NCI-H2029 (cell line): ENCODE measurements at places on chromosomes 11 and 22.
A peak's percentile ranks its signal among the peaks of the same experiment; 100 is the strongest.

GRCh38 chr22:29521526-29521925, 32.0 kb downstream of the THOC5 start:
- DNase-seq: no peak

GRCh38 chr11:27444801-27445215, 27.8 kb downstream of the LGR4 start:
- no peak for DNase-seq

- peak; percentile 77 for DNase-seq
Observed at GRCh38 chr22:38214302-38215056, 12.7 kb downstream of the MAFF start.

- no peak for DNase-seq
Observed at GRCh38 chr11:86507249-86507845, 132.7 kb downstream of the CCDC81 start.

DNA sequence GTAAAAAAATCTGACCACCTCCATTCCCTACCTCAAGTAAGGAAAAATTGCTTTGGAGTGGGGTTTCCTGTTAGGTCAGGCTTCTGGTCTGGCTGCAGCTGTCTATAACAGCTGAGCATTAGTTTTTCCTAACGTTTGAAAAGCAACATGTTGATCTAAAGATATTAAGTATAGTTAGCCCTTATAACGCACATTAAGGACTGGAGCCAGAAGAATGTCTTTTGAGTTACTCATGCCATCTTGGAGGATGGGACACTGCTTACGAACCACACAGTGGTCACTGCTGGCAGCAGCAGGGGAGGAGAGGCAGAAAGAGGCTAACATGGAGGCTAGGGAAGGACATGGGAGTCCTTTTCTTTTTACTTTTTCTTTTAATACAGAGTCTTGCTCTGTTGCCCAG, 44.1 kb upstream of the GDPD4 start:
- no peak for DNase-seq

DNA sequence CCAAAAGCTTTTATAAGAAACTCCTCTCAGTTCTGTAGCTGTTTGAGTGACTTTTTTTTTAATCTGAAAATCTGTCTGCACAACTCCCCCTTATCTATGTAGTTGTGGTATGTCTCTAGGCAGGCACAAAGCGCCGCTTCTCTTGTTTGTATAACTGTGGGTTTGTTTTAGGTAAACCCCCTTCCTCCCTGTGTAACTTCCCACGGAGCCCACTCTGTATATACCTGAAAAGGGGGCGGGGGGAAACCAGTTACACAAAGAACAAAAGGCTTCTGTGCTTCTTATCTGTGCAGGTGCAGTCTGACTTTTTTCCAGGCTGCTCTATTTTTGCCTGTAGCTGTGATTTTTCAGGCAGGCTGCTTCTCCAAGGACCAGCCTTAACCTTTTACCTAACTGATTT, 13.2 kb downstream of the OR10AG1 start:
- no peak for DNase-seq

DNA sequence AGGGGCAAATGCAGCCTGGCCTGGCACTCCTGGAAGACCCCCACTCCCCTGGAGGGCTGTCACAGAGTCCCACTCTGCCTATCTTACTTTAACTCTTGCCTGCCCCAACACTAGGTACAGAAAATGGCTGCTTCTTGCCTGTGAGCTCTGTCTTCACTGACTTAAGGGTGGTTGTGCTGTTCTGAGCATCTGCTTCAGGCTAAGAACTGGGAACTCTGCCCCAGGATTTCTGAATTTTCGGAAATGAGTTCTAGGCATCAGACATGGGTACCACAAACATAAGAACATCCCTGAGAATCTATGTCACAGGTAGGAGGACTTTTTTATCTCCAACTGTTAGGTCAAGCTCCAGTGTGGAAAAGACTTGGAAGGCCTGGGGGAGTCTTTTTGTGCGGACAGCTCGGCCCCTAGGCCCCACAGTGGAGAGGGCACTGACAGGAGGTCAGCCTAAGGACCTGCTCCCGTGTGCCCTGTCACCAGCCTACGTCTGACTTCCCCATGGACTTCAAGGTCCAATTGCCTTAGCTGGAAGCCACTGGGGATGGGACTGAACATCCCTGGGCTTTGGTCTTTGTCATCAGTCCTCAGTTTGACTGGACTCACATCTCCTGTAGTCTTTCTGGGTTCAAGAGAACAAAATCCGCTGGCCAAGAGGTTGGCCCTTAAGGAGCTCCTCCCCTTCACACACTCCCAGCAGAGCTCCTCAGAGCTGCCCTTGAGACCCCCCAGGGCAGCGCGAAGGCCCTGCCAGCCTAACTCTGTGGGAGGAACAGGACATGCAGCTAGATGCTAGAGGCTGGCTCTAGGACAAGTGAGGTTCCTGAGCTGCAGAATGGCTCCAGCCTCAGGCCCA, 31.9 kb downstream of the PPP2R1B start:
- no peak for DNase-seq

- no peak for DNase-seq
Observed at GRCh38 chr22:17109976-17110375, 11.2 kb downstream of the TMEM121B start.

- no peak for DNase-seq
Observed at GRCh38 chr11:59641156-59641555, 25.6 kb upstream of the OSBP start.

DNA sequence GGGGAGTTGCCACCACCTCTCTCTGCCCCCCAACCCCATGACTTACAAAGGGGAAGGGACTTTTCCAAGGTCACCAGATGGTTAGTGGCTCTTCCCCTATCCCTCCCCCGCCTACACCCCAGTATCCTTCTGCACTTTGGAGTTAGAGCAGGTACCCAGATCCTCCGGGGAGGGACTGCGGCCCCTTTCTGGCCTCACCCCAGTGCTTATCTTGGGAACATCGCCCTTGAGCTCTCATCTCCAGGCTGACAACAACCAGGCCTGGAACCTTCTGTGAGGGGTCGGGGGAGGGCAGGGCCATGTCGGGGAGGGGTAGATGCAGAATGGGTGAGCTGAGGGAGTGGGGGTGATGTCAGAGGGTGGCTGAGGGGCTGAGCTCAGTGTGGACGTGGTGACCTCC, 7.5 kb upstream of the NAALADL1 start:
- no peak for DNase-seq

- DNase-seq: no peak
Observed at GRCh38 chr11:8056810-8057463, 24.1 kb upstream of the TUB start.

DNA sequence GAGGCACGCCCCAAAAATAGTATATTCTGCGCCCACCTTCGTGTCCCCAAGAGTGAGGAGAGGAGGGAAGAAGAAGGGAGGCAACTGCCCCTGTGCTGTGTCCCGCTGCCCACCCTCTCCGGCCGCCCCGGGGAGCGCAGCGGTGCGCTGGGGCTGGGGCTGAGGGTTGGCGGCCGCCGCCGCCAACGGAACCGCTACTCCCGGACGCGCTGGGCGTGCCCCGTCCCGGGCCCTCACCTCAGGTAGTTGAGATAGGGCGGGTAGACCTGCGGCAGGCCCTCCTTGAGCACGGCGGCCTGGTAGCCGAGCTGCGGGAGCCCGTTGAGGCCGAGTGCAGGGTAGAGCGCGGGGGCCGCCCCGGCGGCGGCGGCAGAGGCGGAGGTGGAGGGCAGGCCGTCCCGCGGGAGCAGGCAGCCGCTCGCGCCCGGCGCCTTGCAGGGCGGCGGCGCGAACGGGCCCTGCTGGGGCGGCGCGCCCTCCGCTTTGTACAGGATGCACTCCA, 2.4 kb downstream of the PGR start:
- DNase-seq: no peak

- no peak for DNase-seq
Observed at GRCh38 chr11:70654016-70654415, 255.7 kb downstream of the CTTN start.

- DNase-seq: no peak
Observed at GRCh38 chr11:95306801-95307200, 75.8 kb upstream of the SESN3 start.

GRCh38 chr22:49664371-49664881, 163.2 kb downstream of the BRD1 start:
- DNase-seq: no peak

- DNase-seq: no peak
Observed at GRCh38 chr22:47036352-47036751, 273.9 kb downstream of the TBC1D22A start.

DNA sequence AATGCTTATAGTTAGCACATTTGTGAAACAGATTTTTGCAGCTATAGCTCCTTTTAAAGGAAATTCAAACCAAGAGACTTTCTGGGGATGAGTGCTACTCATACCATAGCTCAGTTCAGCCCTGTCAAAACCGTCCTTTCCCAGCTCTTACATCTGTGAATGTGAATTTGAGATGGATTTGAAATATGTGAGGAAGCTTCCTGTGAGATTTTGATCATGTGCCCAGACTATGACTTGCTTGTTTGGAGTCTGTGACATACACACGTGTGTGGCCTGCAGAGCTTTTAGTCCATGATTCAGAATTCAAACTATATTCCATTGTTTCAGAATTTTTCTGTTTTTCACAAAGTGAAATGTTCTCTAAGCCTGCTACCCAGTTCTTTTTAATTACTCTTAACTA, 4.4 kb upstream of the MMP1 start:
- DNase-seq: no peak

DNA sequence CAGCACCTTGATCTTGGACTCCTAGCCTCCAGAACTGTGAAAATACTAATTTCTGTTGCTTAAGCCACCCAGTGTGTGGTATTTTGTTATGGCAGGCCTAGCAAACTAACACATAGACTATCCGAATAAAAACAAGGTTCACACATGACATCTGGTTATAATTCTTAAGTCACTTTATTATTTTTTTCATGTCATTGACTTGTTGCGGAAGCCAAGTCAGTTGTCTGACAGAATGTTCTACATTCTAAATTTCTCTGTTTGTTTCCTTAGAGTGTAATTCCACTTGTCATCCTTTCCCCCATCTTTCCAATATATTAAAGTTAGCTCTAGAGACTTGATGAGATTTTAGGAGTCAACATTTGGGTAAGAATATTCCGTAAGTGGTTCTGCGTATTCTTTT, 40.6 kb downstream of the RAB30 start:
- DNase-seq: no peak

DNA sequence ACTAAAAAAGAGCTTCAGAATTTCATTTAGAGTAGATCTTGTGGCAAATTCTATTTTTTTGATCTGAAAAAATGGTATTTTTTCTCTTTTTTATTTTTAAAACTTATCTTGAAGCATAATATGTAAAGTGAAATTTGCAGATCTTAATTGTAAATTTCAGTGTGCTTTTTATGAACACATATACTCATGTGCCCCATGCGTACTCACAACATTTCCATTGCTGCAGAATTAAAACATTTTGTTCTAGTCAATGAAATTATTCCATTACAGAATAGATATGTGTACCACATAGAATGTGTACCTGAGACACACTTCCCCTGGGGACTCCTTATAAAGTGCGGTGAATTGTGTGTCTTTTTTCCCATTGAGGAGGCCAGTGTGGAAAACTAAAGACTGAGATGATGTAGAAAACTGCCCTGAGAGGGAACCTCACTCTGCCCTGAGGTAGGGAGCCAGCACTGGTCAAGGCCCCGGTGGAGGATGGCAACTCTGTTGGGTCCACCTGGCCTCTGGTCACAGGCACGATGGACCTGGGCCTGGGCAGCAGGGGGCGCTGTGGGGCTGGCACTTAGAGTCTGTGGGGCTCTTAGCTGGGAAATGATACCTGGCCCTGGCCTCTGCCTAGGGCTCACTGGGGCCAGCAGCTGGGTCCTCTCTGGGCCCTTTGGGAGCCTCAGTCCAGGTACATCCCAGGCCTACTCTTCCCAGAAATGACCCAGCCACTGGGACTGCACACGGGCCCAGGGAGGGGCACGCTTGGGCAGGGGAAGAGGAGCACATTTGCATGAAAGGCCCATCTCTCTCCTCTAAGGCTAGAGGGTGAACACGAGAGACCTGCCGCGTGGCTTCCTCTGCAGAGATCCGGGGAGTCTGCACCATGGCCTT, 77.9 kb upstream of the TOP3B start:
- no peak for DNase-seq

GRCh38 chr22:46524203-46524740, 13.1 kb downstream of the CELSR1 start:
- DNase-seq: no peak

DNA sequence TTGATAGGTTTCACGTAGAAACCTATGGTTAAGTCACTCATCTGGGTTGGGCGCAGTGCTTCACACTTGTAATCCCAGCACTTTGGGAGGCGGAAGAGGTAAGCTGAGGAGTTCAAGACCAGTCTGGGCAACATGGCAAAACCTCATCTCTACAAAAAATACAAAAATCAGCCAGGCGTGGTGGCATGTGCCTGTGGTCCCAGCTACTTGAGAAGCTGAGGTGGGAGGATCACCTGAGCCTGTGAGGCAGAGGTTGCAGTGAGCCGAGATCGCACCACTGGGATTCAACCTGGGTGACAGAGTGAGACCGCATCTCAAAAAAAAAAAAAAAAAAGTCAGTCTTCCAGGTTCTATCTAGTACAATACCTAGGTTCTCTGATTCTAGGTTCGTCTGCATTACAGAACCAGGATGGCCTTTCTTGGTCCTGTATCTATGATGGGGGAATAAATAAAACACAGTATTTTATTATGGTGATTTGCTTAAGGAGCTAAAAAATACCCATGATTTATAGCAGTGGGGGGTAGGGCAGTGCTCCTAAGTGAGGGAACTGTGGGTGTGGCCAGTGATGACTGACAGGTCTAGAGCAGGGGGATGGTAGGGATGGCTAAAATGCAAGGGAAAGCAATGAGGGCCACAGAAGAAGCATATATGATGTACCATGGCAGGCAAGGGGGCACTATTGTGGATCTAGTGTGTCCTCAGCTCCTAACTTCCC, 65.5 kb upstream of the NUP160 start:
- DNase-seq: no peak

GRCh38 chr11:24511511-24511910, 14.7 kb downstream of the LUZP2 start:
- DNase-seq: no peak

DNA sequence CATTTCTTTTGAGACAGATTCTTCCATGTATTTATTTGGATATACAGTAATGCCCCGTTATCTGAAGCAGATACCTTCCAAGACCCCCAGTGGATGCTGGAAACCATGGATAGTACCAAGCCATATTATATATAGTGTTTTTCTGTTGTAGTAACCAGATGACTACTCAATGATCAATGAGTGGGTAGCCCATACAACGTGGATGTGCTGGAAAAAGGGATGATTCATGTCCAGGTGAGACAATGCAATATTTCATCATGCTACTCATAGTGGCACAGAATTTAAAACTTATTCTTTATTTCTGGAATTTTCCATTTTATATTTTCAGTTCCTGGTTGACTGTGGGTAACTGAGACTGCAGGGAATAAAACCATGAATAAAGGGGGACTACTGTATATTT, 427.5 kb downstream of the METTL15 start:
- DNase-seq: no peak

DNA sequence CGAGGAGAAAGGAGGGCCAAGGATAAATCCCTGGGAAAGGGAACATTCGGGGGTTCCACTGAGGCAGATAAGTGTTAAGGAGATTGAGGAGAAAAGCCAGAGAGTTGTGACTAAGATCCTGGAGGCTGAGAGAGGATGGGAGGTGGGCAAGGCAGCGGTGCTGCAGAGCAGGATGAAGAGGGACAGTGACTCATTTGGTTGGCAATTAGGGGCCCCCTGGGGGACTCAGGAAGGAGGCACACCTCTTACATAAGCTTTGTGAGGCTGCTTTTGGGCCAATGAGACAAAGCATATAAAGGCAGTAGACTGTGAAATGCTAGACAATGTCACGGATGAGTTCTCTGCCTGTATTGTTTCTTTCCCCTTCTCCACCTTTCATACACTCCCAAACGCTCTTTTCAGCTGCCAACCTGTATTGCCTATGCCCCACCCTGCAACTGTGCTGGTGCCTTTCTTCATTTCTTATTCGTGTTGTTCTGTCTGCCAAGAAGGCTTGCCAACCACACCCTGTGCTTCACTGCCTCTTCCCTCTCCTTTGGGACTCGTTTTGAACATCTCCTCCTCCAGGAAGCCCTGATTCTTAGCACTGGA, 246.8 kb upstream of the KIRREL3 start:
- no peak for DNase-seq
